Stimulated activated CD8-positive, alpha-beta memory T cell treated with anti-CD3 and anti-CD28 coated beads, Interleukin-4, amount 100 ng/mL, for 1 hour (primary cell): ENCODE measurements at places on chromosomes 4 and X.
A peak's percentile ranks its signal among the peaks of the same experiment; 100 is the strongest.

DNA sequence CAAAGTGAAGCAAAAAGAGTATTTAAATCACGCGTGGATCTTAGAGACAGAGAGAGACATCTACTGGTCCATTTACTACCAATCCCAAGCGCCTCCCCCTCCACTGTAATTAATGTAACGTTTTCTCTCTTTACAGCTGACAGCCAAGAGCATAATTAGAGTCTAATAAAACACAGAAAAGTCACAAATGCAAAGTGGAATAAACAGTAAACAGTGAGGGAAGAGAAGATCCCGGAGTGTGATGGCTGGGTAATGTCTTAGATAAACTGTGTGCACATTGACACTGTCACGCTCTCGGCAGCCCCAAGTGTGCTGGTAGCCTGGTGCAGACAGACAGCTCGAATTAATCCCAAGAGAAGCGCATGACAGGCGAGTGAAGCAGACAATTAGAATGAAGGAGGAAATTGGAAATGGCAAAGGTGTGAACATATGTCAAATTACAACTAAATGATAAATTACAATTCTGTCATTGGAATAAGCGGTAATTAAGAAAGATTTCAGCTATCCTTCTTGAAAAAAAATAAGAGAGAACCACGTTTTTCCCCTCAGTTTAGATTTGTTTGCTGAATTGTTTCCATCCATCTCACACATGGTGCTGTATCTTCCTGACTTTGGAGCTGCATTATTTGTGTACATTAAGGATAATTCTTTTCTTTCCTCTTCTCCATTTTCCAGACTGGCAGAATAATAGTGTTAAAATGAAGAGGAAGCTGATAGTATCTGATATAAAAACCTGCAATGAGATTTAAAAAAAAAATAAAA lies 100.1 kb downstream of the CXXC4 start:
- no peak for DNase-seq

DNA sequence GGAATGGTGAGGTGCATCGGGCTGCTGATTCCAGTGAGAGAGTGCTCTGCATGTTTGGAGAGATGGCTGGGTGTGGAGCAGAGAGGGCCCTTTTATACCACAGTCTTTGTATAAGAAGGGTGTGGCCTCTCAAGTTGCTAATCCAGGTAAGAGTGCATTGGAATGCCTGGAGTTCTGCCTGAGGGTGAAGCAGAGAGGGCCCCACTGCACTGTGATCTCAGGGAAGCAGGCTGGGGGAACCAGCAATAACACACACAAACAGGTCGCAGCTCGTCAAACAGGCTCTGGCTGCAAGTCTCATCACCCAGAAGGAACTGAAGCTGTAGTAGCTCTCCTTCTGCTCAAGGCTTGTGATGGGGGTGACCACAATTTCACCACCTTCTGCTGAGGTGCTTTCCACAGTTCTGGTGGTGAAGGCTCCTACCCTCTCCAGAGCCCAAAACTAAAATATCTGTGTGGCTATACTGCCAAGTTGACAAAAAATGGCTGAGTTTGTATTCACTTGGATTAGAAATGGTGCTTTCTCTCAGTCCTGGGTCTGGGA lies 687.4 kb upstream of the HS3ST1 start:
- DNase-seq, result no peak

DNA sequence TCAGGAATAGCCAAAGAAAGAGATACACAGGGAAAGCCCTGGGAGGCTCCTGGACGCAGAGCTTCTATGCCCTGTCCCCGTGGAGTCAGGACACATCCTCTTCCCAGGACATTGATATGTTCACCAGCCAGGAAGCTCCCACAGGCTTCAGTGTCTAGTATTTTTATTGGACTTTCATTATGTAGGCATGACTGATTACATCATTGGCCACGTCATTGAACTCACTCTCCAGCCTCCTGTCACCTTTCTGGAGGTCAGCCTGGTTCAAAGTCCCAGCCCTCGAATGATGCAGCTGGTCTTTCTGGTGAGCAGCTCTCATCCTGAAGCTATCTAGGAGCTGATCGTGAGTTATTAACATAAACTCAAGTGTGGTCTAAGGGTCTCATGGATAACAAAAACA lies 104.1 kb downstream of the CPEB2 start:
- no peak for DNase-seq

GRCh38 chr4:112840619-112841018 lies 203.7 kb downstream of the LARP7 start:
- no peak for DNase-seq

GRCh38 chrX:56788717-56789122 lies 59.7 kb downstream of the NBDY start:
- no peak for DNase-seq

GRCh38 chrX:119130911-119131310 lies 3.3 kb upstream of the KIAA1210 start:
- DNase-seq, result no peak

DNA sequence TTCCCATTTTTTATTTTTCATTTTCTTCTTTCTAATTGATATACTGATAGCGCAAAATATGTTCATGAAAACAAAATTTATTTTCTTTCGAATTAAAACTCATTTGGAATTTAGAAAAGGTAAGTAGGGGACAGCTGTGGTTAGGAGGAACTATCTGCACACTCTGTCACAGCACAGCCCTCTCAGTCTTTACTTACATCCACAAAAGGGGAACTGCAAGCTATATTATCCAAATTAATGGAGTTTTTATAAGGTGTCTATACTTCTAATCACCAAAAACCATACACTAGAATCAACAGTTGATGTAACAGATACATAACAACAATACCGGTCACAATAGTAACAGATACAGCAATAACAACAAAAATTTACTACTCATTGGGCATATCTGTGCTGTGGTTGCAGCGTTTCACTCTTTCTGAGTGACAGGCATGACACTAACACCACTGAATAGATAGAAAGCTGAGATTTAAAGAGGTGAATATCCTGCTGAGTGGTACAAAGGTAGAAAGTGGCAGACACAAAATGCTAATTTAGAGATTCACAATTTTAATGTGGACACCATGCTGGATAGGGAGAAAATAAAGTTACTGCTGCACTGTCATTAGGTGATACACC lies 160.7 kb downstream of the PPP3CA start:
- no peak for DNase-seq

DNA sequence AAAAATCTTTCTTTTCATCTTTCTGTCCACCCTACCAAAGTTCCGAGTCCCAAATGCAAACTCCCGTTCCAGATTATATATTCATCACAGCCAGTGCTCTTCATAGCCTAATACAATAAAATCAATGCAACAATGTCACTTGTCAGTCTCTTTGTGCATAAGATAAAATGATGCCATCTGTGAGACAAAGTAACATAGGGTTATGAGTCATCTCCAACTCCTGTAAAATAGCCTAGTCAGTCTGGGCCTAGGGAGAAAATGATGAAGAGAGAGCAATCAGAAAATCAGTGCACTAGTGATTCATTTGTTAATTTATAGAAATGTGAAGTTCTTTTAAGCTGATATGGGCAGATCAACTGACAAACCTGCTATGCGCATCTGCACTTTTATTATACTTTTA lies 689.1 kb upstream of the DIAPH2 start:
- no peak for DNase-seq

DNA sequence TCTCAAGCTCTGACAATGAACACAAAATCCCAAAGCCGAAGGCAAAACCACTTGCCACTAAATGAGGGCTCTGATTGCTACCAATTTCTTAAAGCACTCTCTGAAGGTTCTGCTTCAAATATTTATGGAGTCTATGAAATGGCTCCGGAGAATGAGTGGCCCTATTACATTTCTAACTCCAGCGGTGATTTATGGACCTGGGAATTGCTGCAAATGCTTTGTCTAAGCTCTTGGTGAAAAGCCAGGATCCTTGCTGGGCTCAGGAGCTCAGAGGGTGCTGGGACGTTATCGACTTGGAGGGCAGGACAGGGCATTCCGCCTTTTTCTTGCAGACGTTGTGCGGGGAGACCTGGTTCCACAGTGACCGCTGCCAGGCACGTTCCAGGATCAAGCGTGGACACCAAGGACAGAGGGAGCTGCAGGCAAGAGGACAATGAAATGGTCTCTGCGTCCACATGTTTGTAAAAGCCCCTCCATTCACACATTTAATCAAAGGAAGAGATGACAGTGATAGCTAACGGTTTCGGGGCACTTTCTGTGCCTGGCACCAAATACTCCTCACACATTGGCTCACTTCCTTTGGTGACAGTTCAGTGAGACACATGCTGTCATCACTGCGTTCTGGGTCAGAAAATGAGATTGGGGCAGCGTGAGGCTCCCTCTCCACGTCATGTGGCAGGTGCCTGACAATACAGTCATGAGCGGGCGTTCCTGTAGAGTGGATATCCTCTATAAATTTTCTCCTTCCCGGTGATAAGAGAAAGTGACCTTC lies 58.8 kb downstream of the C4orf50 start:
- DNase-seq, result no peak

DNA sequence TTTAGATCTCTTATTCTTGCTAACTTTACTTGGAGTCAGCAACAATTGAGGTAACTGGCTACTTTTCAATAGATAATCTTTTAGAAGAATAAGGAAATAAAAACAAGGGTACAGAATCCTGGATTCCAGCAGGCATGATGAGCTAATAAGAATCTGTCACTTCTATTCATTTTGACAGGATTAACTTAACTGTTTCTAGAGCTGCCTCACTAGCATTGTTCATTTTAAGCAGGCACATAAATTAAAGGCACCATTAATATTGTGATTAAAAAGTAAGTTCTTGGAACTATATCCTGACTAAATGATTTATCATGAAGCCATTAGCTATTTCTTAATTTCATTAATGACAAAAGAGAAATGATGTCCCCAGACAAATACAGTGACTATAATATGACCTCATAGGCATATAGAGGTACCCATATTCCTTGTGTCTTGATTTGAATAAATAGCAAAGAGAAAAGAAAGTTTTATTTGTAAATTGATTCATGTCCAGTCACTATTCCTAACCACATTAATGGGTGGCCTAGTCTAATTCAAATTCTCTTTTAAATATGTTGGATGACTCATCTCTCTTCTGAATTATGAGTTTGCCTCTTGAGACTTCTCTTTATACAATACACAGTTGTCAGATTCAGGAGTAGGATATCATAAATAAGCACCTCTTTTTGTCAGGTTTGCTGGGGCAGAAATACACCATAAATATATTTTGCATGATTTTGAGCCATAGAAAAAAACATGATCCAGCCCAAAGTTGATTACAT lies 343.0 kb downstream of the SLITRK2 start:
- DNase-seq, result no peak

- no peak for DNase-seq
These were observed 652.1 kb downstream of the ANKRD50 start for GRCh38 chr4:124060261-124060918.

GRCh38 chr4:123589301-123589700 lies 192.7 kb downstream of the SPRY1 start:
- no peak for DNase-seq

- no peak for DNase-seq
These were observed 7.6 kb downstream of the SLC25A43 start for GRCh38 chrX:119406776-119407175.

DNA sequence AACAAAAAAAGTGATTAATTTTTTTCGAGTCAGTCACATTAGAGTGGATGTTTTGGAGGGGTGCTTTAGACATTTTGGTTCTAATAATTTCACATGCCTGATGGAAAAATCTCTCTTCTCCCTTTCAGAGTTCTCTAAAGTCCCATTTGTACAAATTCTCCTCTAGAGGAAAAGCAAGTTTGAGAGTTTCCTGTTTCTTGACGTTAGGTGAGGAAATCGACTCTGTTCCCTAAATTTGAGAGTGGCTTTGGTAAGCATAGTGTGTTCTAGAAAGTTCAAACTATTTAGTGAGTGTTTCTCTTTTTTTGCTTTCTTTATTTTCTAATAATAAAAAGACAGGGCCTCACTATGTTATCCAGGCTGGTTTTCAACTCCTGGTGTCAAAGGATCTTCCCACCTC lies 1.6 kb upstream of the ATP6AP2 start:
- DNase-seq, result no peak

GRCh38 chr4:39384563-39384962 lies 18.4 kb upstream of the RFC1 start:
- DNase-seq, result no peak

DNA sequence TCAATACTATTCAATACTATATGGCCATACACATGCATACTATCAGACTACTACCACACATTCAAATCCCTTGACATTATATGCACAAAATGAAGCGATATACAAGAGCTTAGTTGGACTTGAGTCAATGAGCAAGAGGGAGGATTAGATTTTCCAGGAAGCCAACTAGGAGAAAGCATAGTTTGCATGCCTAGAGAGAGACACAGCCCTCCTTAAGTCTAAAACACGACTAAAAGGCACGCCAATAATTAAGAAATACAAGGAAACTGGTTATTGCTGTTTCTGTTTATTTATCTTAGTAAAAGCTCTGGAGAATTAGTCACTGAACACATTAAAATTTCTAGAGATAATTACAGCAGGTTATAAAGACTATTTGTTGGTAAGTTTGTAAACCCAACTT lies 21.8 kb downstream of the MBNL3 start:
- no peak for DNase-seq

GRCh38 chrX:8413279-8413678 lies 51.4 kb upstream of the VCX3B start:
- DNase-seq, result no peak

DNA sequence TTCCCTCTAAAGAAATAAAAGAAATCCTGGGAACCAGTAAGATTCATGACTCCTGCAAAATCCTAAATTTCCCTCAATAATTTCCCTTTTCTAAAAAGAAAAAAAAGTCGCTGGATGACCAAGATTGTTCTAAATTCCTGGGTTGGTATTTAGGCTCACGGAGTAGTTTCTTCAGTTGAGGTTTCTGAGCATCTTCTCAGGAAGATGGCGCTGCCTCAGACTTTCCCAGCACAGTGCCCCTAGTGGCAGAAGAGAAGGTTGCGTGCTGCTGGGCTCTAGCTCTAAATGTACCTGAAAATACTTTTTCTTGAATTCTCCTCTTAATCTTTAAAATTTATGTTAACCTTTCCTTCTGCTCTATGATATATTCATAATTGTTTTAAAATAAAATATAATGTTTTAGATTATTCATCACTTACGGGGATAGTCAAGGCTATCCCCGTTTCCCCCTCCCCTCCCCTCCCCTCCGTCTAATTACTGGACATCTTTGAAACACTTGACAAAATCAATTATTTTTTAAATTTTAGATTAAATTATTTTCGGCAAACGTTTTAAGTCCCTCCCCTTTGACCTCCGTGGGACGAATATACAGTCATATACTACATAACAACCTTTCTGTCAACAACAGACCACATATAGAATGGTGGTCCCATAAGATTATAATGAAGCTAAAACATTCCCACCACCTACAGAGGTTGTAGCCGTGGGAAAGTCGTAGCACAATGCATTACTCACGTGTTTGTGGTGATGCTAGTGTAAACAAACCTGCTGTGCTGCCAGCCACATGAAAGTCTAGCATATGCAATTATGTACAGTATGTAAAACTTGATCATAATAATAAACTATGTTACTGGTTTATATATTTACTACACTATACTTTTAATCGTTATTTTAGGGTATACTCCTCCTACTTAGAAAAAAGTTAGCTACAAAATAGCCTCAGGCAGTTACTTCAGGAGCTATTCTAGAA lies 41.0 kb upstream of the GATB start:
- DNase-seq, result peak; percentile 5

DNA sequence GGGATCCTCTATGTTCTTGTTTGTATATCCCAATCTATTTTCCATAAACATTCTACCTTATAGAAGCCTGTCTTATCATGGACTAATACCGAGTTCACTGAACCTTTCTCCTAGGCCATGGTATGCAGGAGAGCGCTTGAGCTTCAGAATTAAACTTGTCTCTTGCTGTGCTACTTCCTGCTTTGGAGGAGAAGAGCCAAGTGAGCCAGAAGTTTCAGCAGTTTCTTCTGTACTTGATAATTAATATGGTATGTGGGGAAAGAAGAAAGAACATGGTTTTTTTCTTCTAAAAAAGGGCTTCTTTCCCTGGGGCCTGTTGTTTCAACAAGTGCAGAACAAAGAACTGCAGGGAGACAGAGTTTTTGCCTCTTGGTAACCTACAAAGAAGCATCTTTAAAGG lies 172.8 kb downstream of the ATG4A start:
- DNase-seq, result no peak
